ENCODE measurements at places on chromosomes 7 and 10. TPM values are rescaled to one million over a fixed set of nuclear protein-coding genes. Genes with fewer than 3 reads are reported as not detected.

GRCh38 chr7:8146788-8147413, 115.1 kb downstream of the ICA1 start:
- DNase-seq, result no peak
- no peak overlapping the region for H3K4me3 ChIP-seq
- H3K36me3 ChIP-seq, result no peaks in the 10 kb centered on the region
- no peaks in the 10 kb centered on the region for H3K27me3 ChIP-seq
- no peak overlapping the region for H3K27ac ChIP-seq
- no peaks in the 10 kb centered on the region for H3K4me1 ChIP-seq

- no peak overlapping the region for H3K27ac ChIP-seq
- no peak overlapping the region for H3K4me3 ChIP-seq
- H3K27me3 ChIP-seq, result no peaks in the 10 kb centered on the region
- no peaks in the 10 kb centered on the region for H3K4me1 ChIP-seq
- no peak for DNase-seq
Observed at GRCh38 chr10:19767876-19768275, 48.4 kb upstream of the PLXDC2 start.

DNA sequence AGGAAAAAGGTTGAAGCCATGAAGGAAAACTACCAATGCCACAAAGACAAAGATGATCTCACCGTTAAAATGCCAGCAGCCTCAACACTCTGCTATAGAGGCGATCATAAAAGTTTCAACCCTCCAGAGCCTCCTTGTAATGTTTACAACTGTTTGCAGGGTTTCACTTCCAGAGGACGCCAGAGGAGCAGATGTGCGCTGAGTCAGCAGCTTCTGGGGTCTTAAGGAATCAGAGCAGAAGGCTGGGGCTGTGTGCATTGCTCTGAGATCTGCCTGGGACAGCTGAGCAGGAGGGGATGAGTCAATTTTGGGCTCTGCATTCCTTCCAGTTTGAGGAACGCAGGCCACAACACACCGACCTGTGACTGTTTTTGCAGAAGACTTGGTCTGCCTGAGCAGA, 98.3 kb downstream of the TMEM130 start:
- peak; percentile 91 for DNase-seq
- H3K27ac ChIP-seq, result peak overlapping the region; percentile 89
- H3K27me3 ChIP-seq, result no peaks in the 10 kb centered on the region
- no peaks in the 10 kb centered on the region for H3K36me3 ChIP-seq

DNA sequence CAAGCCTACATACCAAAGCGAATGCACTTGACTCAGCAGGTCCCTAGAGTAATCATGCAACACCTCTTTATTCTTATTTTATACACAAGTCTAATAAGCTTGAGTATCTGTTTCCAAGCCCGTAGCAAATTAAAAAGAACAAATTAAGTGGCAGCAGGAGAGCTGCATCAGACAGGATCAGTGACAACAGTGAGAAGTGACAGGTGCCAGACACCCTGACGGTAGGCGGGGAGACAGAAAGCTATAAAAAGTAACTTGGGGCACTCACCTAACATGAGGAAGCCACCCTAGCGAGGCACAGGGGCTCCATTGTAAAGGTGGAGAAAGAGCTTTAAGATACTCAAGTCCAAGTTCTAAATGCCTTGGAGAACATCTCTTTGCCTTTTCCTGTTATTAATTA, 174.2 kb downstream of the PLXNA4 start:
- DNase-seq, result no peak
- H3K4me1 ChIP-seq, result peaks cover 10% of the 10 kb centered on the region
- no peaks in the 10 kb centered on the region for H3K27me3 ChIP-seq

DNA sequence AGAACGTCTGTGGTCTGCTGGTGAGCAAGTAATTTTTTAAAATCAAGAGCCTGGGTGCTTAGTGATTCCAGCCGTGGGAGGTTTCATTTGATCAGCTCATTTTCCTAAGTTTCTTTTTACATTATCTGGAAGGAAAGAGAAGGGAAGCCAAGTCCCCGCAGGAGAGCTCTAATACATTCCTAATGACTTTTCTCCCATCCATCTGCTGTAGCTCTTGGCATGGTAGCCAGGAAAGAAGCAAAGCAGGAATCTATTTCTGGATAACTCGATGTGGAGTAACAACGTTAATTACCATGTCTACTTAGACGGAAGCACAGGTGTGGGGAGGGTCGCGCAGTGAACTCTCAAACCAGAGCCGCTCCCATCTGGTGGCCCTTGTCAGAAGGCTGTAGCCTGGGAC, 121.9 kb downstream of the PAXIP1 start:
- H3K4me1 ChIP-seq, result no peaks in the 10 kb centered on the region
- H3K27me3 ChIP-seq, result no peaks in the 10 kb centered on the region
- no peaks in the 10 kb centered on the region for H3K36me3 ChIP-seq

BMPER gene
- 6.3 TPM for total RNA-seq
